SJSA1 (cell line): ENCODE measurements at places on chromosomes 6 and 20.
A peak's percentile ranks its signal among the peaks of the same experiment; 100 is the strongest.

DNA sequence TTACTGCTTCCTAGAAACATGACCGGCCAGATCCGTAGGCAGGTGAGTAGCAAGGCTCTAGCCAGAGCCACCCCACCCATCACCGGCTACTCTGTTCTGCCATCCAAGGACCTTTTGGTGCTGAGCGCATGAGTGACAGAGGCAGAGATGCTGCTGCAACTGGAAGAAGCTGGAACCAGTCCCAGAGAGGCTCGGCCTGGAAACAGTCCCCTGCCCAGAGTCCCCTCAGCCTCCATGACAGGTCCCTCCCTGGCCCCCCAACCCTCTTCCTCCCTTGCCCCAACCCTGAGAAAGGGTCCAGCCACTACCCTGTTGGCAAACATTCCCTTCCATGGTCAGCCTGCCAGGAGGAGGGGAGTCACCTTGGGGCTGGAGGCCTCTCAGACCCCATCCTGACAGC is 31.9 kb downstream of the BPIFB4 start:
- no peak for DNase-seq

DNA sequence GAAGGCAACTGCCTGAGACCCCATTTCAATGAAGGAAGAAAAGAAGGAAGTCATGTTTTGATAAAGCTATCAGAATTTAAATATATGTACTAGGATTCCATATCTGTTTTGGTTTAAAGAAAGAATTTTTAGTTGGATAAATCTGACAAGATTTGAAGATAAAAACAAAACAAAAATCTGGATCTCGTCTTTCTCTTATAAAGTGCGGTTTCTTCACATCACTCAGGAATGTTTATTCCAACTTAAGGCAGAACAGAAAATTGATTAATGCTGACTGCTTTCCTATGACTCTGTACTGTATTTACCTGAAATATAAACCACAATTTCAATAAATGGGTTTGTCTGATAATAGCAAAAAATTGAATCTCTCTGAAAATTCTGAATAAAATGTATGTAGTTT is 439.7 kb downstream of the RFPL4B start:
- DNase-seq, result no peak

GRCh38 chr6:56490993-56491392 is 151.7 kb downstream of the DST start:
- no peak for DNase-seq

GRCh38 chr20:61219021-61219431 is 33.0 kb upstream of the CDH4 start:
- DNase-seq, result peak; percentile 20

DNA sequence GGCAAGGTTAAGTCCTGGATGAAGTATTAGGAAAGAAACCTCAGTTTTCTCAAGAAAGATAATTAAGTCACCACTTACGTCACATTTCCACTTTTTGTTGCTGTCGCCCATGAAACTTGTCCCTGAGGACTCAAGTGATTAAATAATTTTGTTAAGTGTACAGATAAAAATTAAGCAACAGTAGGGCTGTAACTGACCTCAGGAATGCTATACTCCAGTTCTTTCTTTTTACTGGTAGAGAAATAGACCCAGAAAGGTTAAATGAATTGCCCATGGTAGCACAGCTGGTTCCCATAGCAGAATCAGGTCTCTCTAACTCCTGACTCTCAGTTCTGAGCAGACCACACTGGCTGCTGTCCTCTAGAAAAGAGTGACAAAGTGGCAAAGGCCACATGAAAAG is 54.5 kb downstream of the CLIC5 start:
- DNase-seq, result no peak

- DNase-seq, result no peak
These were observed 67.7 kb downstream of the KIF6 start for GRCh38 chr6:39657355-39658135.

DNA sequence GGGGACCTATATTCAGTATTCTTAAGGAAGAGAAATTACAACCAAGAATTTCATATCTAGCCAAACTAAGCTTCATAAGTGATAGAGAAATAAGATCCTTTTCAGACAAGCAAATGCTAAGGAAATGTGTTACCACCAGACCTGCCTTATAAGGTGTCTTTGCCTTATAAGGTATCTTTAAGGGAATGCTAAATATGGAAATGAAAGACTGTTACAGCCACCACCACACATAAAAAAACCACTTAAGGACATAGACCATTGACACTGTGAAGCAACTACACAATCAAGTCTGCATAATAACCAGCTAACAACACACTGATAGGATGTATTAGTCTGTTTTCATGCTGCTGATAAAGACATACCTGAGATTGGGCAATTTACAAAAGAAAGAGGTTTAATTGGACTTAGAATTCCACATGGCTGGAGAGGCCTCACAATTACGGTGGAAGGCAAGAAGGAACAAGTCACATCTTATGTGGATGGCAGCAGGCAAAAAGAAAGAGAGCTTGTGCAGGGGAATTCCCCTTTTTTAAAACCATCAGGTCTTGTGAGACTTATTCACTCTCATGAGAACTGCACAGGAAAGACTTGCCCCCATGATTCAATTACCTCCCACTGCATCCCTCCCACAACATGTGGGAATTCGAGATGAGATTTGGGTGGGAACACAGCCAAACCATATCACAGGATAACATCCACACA is 119.2 kb upstream of the LAMA2 start:
- DNase-seq, result no peak

DNA sequence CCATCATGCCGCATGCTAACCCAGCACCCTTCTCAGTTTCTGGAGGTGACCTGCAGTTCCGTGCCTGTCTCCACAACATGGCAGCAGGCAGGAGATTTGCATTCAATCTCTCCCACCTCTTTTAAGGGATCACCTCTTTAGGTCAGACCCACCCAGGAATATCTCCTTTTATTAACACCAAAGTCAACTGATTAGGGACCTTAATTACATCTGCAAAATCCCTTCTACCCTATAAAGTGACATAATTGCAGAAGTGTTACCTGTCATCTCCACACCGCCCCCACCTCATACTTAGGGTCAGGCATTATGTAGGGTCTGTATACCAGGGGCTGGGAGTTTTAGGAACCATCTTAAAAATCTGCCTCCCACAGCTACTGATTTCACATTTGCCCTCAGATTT is 267.5 kb downstream of the TMEM242 start:
- DNase-seq, result no peak

GRCh38 chr6:16700202-16700915 is 60.9 kb downstream of the ATXN1 start:
- DNase-seq, result no peak

DNA sequence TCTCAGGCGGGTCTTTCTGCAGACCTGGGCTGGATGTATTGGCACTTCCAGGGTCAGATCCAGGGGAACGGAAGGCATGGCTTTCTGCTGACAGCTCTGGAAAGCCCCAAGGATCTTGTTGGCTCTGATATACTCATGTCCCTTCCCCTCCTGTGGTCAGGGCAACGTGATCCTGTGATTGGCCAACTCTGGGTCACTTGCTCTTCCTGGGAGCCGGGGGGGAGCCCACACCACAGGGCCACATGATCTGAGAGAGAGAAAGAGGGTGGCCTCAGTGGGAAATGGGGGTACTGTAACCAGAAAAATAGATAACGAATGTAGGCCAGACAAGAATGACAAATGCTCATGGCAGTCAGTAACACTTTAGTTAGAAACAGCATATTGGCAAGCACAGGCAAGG is 223.0 kb downstream of the NFATC2 start:
- DNase-seq, result no peak

GRCh38 chr20:35767683-35768481 is 3.9 kb upstream of the PHF20 start:
- no peak for DNase-seq

GRCh38 chr20:54995011-54995410 is 519.6 kb downstream of the DOK5 start:
- DNase-seq, result no peak

DNA sequence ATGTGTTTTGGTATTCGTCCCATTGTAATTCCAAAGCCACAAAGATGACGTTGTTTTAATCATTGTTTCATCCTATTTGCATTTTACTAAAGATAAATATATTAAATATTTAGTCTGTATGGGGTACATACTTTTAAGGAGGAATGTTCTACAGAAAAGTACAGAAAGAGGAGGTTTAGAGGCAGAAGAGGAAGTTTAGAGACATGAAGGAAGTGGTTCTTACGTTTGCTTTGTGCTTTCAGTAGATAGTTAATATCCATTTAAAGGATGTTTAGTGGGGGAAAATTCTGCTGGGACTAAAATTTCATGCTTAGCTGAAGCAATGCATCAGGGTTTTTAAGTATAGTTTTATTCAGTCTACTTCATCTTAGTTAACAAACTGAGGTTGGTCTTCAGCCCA is 116.6 kb downstream of the CRYBG1 start:
- DNase-seq, result no peak

- no peak for DNase-seq
These were observed 15.1 kb downstream of the RNF217 start for GRCh38 chr6:124977067-124977908.

DNA sequence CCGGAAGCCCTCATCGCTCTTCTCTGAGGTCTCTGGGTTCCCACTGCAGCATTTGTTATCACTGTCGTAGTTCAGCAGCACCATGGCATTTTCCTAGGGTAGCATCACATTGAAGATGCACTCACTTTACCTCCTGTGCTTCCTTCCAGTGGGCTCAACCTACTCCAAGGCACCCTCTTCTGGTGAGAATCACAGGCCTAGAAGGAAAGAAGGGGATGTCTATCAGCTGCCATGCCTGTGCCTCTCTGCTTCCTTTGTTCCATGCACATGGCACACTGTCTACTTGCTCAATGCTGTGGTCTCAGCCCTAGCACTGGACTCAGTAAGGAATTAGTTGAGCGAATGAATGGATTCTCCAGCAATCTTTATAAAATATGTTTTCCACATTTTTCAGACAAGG is 22.6 kb downstream of the CST4 start:
- no peak for DNase-seq

GRCh38 chr20:54822386-54822785 is 347.0 kb downstream of the DOK5 start:
- no peak for DNase-seq

DNA sequence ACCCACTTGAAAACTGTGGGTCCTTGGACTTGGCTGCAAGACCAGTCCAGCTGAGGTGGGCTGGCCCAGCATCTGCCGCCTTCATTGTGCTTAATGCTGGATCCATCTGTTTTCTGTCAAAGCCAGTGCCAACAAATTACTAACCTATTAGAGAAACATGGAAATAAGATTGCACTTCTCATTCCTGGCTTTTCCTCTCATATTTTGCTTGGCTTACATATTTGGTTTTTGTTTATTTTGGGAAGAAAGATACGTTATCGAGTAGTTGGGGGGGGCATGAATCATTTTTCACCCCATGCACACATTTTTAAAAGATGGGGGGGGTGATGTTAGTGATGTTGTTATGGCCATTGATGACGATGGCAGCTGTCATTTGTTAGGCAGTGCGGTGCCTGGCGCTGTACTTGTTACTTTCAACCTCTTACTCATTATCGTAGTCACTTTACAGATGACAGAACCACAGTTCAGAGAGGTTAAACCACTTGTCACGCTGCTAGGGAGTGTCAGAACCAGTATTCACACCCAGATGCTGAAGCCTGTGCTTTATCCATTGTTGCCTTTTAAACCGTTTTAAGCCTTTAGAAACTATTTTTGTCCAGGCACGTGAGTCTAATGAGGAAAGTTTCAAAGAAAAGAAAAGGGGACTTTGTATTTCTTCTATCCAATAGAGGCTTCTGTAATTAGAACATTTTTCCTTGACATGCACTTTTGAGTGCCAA is 180.0 kb downstream of the TMEM242 start:
- DNase-seq, result no peak

GRCh38 chr6:151391471-151392413 is at the start of gene ZBTB2:
ZBTB2 (minus strand) TSS chr6:151391559; CDS start chr6:151373637, 17,922 bp downstream.
- peak; percentile 87 for DNase-seq

DNA sequence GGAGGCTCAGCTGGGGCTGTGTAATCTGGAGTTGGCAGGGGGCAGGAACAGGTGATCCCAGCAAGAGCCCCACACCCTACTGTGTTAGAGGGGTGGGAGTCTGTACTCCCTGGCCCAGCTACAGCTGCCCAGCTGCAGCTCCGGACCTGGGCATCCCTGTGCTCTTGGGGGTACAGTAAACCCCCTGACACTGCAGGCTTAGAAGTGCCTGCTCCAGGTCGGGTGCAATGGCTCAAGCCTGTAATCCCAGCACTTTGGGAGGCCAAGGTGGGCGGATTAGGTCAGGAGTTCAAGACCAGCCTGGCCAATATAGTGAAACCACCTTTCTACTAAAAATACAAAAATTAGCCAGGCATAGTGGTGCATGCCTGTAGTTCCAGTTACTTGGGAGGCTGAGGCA is 1228.6 kb upstream of the EYS start:
- DNase-seq, result no peak

GRCh38 chr6:52643158-52643557 is 27.8 kb upstream of the TMEM14A start:
- no peak for DNase-seq

DNA sequence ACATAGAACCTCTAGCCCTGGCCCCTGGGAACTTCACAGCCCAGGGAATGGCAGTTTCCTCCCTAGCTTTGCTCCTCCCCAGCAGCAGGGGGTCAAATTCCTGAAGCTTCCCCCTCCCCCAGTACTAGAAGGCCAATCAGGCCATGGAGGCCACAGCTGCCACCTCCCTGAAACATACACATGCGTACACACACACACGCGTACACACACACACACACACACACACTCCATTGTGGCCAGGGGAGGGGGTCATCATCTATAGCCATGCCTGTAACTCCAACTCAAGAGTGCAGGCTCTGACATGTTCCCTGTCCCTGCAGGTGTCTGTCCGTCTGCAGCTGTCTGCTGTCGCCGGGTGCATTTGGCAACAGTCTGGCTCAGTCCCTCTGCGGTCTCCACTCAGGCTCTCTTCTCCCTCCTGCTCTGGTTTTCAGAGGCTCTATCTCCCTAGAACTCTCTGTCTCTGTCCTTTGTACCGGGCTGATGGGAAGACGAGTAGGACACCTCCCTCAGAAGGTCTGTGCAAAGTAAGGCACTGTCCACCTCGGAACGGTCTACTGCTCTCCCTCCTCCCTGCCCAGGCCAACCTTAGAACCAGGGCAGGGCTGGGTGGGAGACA is 1.4 kb downstream of the LRFN2 start:
- no peak for DNase-seq

DNA sequence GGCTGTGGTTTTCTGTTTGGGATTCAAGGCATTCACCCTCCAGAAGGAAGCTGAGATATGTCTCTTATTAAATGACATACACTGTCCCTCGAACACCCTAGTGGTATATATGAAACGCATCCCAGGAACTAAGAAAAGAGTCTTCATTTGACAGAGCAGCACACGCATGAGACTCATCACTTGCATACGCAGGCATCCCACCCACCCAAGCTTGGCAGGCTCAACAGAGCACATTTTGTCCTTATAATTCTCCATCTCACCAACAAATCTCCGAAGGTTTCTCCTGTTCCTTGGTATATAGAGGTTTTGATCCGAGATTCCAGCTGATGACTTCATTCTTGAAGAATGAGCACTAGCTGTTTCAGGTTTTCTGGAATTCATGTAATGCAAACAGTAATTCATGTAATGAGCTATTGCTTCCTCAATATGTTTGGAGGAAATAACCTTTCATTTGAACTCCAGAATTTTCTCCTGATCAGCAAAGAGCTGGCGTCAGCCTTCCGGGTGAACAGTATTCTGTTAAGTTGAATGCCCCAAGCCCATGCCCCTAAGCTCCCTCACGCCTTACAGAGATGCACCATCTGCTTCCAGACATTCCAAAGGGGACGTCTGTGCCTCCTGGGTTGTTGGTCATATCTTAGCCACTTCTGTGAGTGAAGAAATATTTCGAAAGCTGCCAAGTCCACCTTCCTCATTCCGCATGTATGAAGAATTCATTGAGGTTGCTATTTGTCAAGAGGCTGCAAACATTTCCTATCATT is 66.0 kb upstream of the CDH4 start:
- peak; percentile 98 for DNase-seq
